HCT116 (cell line): ENCODE measurements at places on chromosomes 2 and 18. TPM values are rescaled to one million over a fixed set of nuclear protein-coding genes. Genes with fewer than 3 reads are reported as not detected.
A peak's percentile ranks its signal among the peaks of the same experiment; 100 is the strongest.

DNA sequence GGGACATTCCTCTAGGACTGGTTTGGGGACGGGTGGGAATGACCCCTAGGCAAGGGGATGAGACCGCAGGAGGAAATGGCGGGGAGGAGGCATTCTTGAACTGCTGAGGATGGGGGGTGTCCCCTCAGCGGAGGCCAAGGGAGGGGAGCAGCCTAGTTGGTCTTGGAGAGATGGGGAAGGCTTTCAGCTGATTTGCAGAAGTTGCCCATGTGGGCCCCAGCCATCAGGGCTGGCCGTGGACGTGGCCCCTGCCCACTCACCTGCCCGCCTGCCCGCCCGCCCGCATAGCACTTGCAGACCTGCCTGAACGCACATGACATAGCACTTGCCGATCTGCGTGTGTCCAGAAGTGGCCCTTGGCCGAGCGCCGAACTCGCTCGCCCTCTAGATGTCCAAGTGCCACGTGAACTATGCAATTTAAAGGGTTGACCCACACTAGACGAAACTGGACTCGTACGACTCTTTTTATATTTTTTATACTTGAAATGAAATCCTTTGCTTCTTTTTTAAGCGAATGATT is 4.9 kb downstream of the INHBB start:
- no peak overlapping the region for H3K27ac ChIP-seq
- no peaks in the 10 kb centered on the region; the same call in 1 of the 2 replicates for H3K4me1 ChIP-seq
- H3K36me3 ChIP-seq = no peaks in the 10 kb centered on the region
- H3K27me3 ChIP-seq = no peaks in the 10 kb centered on the region
- H3K4me3 ChIP-seq = no peak overlapping the region

DNA sequence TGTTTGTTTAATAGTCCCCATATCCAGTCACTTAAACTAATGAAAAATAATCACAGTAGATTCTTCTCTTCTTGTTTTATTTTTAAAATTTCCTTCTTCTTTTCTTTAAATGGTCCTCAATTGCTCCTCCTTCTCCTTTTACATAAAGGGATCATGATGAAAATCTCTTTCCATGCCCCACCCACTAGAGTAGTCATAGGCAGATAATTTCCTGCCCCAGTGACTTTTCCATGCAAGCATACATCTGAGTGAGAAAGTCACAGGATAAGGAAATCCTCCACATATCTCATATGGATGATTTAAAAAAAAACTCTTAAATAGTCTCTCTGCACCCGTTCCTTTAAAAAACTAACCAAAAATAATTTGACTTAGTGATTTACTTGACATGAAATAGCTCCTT is 552.3 kb upstream of the SETBP1 start:
- no peak for DNase-seq
- H3K27me3 ChIP-seq = no peaks in the 10 kb centered on the region
- no peak overlapping the region for H3K27ac ChIP-seq
- H3K4me1 ChIP-seq = no peaks in the 10 kb centered on the region

DNA sequence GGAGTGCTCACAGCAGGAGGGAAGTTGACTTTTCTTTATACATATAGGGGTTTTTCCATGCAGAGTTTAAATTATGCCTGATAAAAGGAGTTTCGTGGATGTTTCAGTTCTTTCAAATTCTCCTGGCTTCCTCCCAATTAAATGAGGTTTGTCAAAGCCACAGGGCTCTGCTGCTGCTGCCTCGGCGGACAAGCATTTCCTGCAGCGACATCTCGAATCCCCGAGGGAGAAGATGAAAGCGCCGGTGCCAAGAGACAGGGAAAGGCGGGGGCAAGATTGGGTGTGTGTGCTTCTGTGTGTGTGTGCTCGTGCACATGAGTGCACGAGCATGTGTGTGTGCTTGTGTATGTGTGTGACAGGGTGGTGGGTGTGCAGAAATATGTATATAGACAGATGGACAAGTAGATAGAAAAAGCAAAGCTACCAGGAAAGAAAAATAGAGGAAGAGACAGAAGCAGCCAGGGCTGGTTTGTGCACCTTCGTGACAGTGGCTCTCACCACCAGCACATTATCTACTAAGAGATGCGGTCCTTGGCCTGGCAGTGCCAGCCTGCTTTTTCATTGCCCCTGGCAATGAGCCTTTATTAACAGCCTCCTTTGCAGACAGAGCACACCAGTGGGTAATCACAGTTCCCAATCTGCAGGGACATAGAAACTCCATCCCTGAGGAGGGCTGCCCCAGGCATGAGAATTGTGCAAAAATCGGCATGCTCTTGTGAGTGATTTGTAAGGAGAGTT is 76.2 kb downstream of the CDK15 start:
- H3K36me3 ChIP-seq = no peaks in the 10 kb centered on the region
- peaks cover 62% of the 10 kb centered on the region for H3K27me3 ChIP-seq
- peaks cover 17% of the 10 kb centered on the region for H3K4me1 ChIP-seq
- peak overlapping the region; percentile 21; the same call in 1 of the 2 replicates for H3K4me3 ChIP-seq
- H3K27ac ChIP-seq = no peak overlapping the region

The UGT1A9 gene
- not detected for total RNA-seq

- DNase-seq = no peak
- H3K4me1 ChIP-seq = peaks cover 47% of the 10 kb centered on the region
- H3K27ac ChIP-seq = no peak overlapping the region
- H3K27me3 ChIP-seq = no peaks in the 10 kb centered on the region
- no peak overlapping the region for H3K4me3 ChIP-seq
Observed at GRCh38 chr2:28653892-28654662, 97.6 kb upstream of the PPP1CB start.

DNA sequence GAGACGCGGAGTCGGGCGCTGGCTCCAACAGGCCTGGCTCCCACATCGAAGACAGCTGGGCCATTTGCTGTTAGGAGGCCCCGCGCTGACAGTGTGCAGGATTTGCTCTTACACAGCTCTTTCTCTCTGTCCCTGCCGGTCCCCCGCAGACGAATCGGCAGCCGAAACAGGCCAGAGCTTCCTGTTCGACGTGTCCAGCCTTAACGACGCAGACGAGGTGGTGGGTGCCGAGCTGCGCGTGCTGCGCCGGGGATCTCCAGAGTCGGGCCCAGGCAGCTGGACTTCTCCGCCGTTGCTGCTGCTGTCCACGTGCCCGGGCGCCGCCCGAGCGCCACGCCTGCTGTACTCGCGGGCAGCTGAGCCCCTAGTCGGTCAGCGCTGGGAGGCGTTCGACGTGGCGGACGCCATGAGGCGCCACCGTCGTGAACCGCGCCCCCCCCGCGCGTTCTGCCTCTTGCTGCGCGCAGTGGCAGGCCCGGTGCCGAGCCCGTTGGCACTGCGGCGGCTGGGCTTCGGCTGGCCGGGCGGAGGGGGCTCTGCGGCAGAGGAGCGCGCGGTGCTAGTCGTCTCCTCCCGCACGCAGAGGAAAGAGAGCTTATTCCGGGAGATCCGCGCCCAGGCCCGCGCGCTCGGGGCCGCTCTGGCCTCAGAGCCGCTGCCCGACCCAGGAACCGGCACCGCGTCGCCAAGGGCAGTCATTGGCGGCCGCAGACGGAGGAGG is 3.5 kb downstream of the GDF7 start:
- H3K36me3 ChIP-seq = no peaks in the 10 kb centered on the region
- H3K27me3 ChIP-seq = no peaks in the 10 kb centered on the region
- H3K27ac ChIP-seq = no peak overlapping the region
- no peak for DNase-seq

The SLC5A7 gene
- total RNA-seq = not detected

DNA sequence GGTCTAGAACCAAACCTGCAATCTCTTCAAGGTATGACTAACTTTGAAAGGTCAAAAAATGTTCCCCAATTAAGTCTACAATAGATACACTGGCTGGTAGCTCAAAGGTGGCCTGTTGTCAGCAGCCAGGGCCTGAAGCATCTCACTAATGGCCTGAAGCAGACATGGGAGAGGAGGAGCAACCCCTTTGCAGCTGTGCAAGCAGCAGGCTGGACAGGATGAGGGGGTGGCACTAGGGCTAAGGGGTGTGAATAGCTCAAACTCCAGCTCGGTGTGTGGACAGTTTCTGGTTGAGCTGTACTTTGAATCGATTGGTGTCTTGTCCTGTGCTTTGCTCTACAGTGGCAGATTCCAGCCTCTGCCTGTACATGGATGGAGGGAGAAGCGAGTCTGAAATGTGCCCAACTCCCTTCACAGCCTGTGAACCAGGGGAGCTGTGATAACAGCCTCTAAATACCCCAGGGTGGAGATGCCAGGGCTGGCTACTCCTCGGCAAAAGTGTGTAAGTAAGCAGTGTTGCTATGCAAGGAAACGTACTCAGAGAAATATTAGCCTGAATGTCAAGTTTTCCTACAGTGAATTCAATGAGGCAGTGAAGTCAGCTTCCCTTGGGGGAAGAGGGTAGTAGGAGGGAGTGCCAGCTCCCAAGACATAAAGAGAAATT is 34.7 kb upstream of the DTNB start:
- no peak overlapping the region for H3K27ac ChIP-seq
- no peaks in the 10 kb centered on the region for H3K4me1 ChIP-seq
- H3K4me3 ChIP-seq = no peak overlapping the region
- DNase-seq = no peak

- no peak overlapping the region for H3K4me3 ChIP-seq
- peaks cover 12% of the 10 kb centered on the region; the same call in 1 of the 2 replicates for H3K4me1 ChIP-seq
- H3K27me3 ChIP-seq = no peaks in the 10 kb centered on the region; the same call in 1 of the 2 replicates
Observed at GRCh38 chr18:10085416-10085815, 171.6 kb downstream of the VAPA start.

- peaks cover 19% of the 10 kb centered on the region; the same call in 1 of the 2 replicates for H3K27me3 ChIP-seq
- H3K4me1 ChIP-seq = no peaks in the 10 kb centered on the region
- no peaks in the 10 kb centered on the region for H3K36me3 ChIP-seq
- no peak overlapping the region for H3K27ac ChIP-seq
- DNase-seq = no peak
Observed at GRCh38 chr2:31202041-31202440, 15.3 kb downstream of the CAPN14 start.

- H3K4me1 ChIP-seq = no peaks in the 10 kb centered on the region
- H3K27ac ChIP-seq = no peak overlapping the region
- H3K27me3 ChIP-seq = no peaks in the 10 kb centered on the region
- H3K36me3 ChIP-seq = no peaks in the 10 kb centered on the region
Observed at GRCh38 chr2:8893474-8893873, 56.1 kb upstream of the KIDINS220 start.

The DRC1 gene
- total RNA-seq = not detected

DNA sequence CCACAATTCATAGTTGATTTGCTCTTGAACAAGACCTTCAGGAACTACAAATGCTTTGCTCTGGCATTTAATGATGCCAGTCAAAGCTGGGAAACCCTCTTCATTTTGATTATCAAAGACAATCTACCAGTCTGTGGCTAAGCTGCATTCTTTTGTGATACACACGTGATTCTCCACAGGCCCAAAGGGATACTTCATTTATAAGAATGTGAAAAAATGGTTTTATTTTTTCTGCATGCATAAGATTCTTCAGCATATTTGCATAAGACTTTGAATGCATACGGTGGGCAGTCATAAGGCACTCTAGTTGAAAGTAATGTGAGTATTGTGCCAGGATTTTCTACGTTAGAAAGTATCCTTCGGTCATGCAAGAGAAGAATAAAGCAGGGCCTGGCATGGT is 33.0 kb upstream of the ARL5A start:
- H3K27me3 ChIP-seq = no peaks in the 10 kb centered on the region
- H3K4me3 ChIP-seq = no peak overlapping the region
- no peaks in the 10 kb centered on the region for H3K4me1 ChIP-seq
- no peak overlapping the region for H3K27ac ChIP-seq

The PPM1G gene
- 140 TPM for total RNA-seq

GRCh38 chr2:135742325-135742757 is 686 bp downstream of the UBXN4 start:
- peak overlapping the region; percentile 87 for H3K4me3 ChIP-seq
- no peaks in the 10 kb centered on the region; the same call in 1 of the 2 replicates for H3K36me3 ChIP-seq
- no peaks in the 10 kb centered on the region for H3K27me3 ChIP-seq
- peak overlapping the region; percentile 92 for H3K27ac ChIP-seq
- no peak for DNase-seq

GRCh38 chr2:4628998-4629501 is 925.7 kb downstream of the DCDC2C start:
- no peak overlapping the region for H3K4me3 ChIP-seq
- no peaks in the 10 kb centered on the region for H3K27me3 ChIP-seq
- H3K27ac ChIP-seq = no peak overlapping the region
- H3K36me3 ChIP-seq = no peaks in the 10 kb centered on the region

The AGFG1 gene
- 72.5 TPM for total RNA-seq

DNA sequence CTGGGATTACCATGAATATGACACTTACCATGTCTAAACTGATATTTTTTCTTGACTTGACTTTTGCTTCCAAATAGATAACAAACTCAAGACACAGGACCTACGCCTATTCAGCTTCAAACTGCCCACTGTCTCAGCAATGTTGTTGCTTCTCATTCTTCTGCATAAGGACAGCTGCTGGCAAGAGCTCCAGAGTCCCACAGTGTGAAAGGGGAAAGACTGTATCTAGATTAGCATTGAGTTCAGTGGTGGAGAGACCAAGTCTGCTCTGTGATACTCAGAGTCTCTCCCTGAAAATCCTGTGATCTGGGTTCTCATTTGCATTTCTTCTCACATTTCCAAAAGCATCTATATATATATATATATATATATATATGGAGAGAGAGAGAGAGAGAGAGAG is 247.9 kb upstream of the NT5C1B start:
- H3K4me1 ChIP-seq = no peaks in the 10 kb centered on the region
- no peak overlapping the region for H3K4me3 ChIP-seq
- H3K36me3 ChIP-seq = no peaks in the 10 kb centered on the region
- DNase-seq = no peak
- no peak overlapping the region for H3K27ac ChIP-seq
- H3K27me3 ChIP-seq = peaks cover 4% of the 10 kb centered on the region; the same call in 1 of the 2 replicates

GRCh38 chr18:48033790-48034650 is 103.6 kb upstream of the SMAD2 start:
- no peaks in the 10 kb centered on the region for H3K36me3 ChIP-seq
- no peak overlapping the region for H3K27ac ChIP-seq
- no peak overlapping the region for H3K4me3 ChIP-seq
- no peak for DNase-seq
- no peaks in the 10 kb centered on the region; the same call in 1 of the 2 replicates for H3K4me1 ChIP-seq
- no peaks in the 10 kb centered on the region for H3K27me3 ChIP-seq

GRCh38 chr2:214836568-214836967 is 27.1 kb upstream of the BARD1 start:
- H3K4me3 ChIP-seq = no peak overlapping the region
- H3K27me3 ChIP-seq = no peaks in the 10 kb centered on the region
- no peak overlapping the region for H3K27ac ChIP-seq
- DNase-seq = no peak
- no peaks in the 10 kb centered on the region for H3K36me3 ChIP-seq
- no peaks in the 10 kb centered on the region for H3K4me1 ChIP-seq

DNA sequence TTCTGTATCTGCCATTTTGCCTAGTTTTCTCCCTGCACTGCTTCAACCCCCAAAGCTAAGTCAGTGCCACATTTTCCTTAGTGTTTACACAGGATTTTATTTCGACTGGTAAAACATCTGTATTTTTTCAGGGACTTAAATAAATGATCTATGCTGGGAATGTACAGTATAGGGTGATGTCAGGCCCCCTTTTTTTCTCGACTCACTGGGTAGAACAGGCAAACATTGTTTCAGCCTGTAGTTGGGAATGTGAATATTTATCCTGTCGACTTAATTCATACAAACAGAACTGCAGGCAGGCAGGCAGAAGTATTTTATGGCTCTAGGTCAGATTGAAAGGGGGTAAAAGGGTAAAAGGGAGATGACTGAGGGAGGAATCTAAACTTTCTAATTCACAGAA is 123.5 kb upstream of the ZFP36L2 start:
- H3K27ac ChIP-seq = no peak overlapping the region
- no peak overlapping the region for H3K4me3 ChIP-seq
- peaks cover 3% of the 10 kb centered on the region; the same call in 1 of the 2 replicates for H3K4me1 ChIP-seq
- H3K36me3 ChIP-seq = no peaks in the 10 kb centered on the region

GRCh38 chr2:153543635-153544071 is 65.1 kb upstream of the RPRM start:
- no peak overlapping the region for H3K4me3 ChIP-seq
- H3K4me1 ChIP-seq = no peaks in the 10 kb centered on the region
- H3K27me3 ChIP-seq = no peaks in the 10 kb centered on the region
- DNase-seq = no peak
